ENCODE measurements at places on chromosomes 2 and 18.
A peak's percentile ranks its signal among the peaks of the same experiment; 100 is the strongest.

DNA sequence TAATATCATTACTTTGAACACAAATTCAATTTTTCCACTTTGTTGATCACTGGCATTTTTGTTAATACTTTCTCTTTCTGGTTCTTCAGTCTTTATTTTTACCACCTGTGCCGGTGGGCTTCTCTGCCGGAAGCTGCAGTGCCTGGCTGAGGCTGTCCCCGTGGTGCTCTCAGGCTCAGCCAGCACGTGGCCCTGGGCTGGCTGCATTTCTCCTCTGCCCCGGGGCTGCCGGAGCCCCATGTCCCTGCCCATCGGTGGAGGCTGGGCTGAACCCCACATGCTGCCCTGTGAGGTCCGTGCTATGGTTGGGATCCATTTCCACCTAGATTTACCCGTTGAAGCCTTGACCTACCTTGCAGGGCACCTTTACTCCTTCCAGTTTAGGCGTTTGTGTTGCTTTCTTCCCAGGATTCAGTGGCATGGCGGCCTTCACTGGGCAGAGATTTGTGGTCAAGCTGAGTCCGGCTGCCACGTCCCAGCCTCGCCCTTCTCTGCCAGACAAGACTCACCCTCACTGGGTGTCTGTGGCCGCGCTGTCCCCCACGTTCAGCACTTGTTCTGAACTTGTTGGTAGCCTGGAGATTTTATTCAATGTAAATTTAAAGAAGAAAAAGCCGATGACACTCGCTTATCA, 12.8 kb upstream of the TMEM18 start:
- no peak for DNase-seq

DNA sequence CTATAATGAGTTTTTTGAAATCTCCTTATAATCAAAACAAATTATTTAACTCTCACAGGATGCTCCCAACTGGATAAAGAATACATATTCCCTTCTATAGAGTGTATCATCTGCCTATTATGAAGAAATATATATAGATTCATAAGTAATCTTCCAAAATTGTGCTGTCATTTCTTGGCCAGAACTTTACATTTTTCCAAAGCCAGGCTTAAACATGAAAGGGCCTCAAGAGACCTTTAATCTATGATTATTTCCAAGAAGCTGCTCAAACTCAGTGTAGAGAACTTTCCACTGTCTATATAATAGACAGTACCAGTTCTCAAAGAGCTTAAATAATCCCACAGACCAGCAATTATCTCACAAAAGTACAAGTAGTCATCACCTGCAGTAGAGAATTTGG, 211.0 kb downstream of the AKAIN1 start:
- DNase-seq, result no peak

- DNase-seq, result peak; percentile 55
These were observed 68.5 kb downstream of the EPB41L3 start for GRCh38 chr18:5475267-5475666.

DNA sequence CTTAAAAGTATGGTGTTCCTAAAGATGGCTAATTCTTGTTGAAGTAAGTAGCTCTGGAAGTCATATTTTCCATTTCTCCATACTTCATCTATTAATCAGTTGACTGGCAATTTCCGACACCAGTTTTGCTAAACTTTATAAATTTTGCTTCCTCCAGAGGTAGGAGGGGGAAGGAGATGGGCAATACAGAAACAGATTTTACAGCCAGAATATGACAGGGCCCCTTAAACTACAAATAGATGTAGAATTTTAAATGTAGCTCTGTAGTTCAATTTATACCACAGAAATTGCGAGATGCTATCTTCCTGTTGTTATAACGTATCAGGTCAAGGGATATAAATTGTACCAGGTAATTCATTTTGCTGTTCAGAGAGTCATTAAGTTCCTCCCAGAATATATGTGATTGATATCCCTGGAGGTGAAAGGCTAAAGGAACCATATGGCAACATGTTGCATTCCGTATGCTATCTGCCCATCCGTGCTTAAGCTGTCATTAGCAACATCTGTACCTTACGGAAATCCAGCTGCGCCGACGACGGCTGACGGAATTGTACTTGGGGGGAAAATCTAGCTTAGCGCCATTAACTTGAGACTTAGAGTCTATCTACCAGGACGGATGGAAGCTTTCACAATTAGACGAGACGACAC, 8.4 kb upstream of the NR4A2 start:
- DNase-seq, result no peak

DNA sequence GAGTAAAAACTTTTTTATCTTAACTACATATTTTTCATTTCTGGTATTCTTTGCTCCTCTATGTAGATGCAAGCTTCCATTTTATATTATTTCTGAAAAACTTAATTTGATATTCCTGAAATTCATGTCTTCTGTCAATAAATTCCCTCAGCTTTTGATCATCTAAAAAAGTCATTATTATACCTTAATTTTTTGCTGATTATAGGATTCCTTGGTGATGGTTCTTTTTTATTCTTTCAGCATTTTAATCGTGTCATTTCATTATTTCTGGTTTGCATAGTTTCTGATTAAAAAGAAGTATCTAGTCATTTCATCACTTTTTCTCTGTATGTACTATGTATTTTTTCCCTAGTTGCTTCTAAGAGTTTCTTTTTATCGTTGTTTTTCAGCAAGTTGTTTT, 241.8 kb upstream of the CYP26B1 start:
- DNase-seq, result no peak

DNA sequence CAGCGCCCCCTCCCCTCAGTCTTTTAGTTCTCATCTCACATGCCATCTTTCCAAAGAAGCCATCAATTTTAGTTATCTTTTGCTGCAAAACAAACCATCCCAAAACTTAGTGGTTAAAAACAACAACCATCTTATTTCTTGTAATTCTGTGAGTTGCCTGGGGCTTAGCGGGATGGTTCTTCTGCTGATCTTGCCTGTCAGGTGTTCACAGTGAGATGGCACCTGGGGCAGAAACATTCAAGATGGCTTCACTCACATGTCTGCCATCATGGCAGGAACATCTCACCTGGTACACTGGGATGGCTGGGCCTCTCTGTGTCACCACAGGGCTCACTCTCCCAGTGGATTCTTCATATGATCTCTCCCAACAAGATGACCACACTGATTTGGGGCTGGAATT, 144.5 kb upstream of the MSH6 start:
- DNase-seq, result no peak

DNA sequence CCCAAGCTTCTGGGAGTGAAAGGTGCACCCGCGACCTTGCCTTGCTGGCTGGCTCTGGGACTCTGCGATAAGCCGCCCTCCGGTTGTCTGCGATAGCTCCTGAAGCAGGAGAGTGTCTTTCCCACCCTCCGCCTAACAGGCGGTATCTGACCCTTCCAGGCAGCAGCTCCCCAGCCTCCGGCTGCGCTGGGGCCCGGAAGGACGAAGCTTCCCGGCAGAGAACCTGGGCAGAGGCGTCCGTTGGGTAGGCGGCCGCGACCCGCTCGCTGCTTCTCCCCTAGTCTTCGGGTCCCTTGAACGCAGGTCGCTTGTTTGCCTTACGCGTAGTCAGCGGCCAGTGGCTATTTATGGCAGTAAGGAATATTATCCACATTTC, 446 bp upstream of the RHBDD1 start:
- DNase-seq, result no peak

GRCh38 chr18:79077181-79077580, 8.0 kb downstream of the ATP9B start:
- no peak for DNase-seq

DNA sequence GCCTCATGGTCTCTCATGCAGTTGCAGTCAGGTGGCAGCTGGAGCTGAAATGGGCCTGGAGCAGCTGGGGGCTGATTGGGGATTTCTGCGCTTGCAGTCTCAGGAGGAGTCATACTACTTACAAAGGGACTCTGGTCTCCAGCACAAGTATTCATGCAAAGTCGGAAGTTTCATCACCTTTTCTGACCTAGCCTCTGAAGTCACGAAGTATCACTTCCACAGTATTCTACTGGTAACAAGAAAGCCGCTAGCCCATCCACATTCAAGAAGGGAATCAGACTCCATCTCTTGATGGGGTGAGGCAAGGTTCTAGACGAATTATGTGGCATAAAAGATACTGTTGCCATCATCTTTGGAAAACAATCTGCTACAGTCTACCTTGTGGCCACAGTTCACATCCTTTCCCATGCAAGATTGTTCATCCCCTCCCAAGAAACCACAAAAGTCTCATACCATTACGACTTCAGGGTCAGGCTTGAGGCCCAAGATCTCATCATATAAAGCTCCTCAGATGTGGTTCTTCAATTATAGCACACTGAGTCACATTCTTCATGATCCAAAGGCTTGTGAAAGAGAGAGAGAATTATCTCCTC, 95.3 kb downstream of the SMC6 start:
- no peak for DNase-seq

DNA sequence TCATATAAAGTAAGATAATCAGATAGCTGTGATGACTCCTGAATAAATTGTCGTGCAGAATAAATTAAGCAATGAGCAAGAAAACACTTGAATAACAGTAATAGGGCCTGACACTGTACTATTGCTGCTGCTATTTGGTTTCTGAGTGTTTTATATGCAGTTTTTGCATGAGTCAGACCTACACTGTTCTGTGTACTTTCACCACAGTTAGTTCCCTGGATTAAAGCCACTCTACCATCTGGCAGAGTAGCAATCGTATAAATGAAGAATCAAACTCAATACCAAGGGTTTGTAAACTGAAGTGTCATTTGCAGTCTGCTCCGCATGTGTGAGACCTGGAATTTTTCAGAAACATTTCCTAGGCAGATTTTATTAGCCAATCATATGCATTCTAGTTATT, 398.6 kb upstream of the CDH7 start:
- DNase-seq, result no peak

DNA sequence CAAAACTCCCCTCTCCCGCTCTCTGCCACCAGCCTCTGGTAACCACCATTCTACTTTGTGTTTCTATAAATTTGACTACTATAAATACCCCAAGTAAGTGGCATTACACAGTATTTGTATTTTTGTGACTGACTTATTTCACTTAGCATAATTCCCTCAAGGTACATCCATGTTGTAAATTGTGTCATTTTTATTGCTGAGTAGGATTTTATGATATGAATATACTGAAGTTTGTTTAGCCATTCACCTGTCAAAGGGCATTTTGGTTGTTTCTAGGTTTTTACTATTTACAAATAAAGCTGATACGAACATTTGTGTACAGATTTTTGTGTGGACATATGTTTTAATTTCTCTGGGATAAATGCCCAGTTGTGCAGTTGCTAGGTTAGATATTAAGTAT, 174.0 kb upstream of the MMADHC start:
- DNase-seq, result no peak

DNA sequence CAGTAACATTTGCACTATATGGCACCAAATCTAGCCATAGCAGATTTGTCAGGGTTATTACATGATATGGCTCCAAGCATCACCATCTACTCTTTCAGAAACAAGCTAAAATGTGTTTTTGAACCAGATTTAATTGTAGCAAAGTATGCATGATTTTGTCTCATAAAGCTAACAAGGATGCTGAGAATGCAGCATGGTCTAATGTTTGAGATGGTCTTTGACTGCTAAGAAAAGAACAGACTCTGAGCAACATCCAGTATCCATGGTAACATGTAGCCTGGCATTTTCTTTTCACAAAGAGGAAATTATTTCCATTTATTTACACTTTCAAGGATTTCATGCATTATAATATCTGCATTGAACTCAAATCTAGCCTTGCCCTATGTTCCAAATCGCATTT, 206.5 kb downstream of the PDE1A start:
- DNase-seq, result no peak

DNA sequence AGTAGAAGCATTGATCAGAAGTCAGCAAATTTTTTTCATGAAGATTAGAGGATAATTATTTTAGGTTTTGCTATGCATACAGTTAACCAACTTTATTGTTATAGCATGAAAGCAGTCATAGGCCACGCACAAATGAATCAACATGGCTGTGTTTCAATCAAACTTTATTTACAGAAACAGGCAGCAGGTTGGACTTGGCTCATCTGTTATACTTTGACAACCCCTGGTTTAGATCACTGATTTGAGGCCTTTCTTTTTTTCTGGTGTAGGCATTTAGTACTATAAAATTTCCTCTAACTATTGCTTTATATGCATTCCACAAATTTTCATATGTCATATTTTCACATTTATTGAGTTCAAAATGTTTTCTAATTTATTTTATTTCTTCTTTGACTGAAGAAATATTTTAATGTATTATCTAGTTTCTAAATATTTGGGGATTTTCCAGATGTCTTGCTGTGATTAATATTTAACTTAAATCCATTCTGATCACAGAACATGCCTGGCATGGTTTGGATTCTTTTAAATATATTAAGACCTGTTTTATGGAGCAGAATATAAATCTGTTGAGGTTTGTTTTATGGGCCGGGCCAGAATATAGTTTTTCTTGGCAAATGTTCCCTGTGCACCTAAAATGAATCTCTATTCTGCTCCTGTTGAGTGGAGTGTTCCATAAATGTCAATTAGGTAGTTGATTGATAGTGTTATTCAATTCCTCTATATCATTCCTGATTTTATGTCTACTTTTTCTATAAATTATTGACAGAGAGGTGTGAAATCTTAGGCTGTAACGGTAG, 116.3 kb upstream of the KLHL29 start:
- peak; percentile 82 for DNase-seq

DNA sequence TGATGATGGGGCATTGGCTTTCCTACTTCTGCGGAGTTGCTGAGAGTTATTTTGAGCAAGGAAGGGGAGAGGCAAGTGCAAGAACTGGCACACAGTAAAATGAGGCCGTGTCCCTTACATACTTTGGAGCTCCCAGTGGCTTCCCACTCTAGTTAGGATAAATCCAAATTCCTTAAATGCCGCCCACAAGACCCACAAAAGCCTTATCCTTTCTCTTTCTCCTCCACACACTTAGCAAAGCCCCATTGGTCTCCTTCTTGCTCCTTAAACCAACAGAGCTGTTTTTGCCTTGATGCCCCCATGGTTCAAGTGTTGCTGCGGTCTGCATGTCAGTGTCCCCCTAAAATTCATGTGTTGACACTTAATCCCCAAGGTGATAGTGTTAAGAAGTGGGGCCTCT, 24.3 kb downstream of the TMEM247 start:
- no peak for DNase-seq

DNA sequence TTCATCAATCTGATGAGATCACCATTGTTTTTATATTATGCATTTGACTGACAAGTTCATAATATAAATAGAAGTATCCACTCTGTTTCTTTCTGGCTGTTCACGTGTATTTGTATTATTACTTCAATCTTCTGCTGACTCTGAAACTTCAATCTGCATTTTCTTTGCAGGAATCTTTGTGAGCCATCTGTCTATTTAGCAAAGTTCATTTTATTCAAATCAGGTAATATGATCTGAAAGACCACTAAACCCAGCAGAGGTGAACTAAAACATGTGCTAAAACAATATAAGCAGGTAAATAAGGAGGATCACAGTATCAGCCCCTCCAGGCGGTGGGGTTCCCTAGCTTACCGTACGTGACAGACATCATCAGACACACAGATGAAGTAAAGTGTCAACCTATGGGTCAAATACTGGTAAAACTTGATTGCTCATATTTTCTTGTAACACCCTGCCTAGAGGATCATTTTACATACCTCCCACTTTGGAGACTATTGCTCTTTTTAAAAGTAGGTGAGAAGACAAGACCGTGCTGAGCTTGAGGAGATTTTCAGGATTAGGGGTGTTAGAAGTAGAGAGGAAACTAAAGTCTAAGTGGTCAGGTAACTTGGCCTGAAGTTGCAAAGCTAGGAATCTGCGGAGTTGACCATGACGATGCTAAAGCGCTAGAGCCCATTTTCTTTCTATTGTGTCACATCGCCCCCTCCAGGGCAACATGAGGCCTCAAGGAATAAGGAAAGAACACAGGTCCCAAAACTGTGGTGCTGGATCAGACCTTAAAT, 9.0 kb downstream of the DTNB start:
- peak; percentile 71 for DNase-seq

Measured in kidney tubule cell (primary cell).